ENCODE measurements at places on chromosomes 6 and 20.
A peak's percentile ranks its signal among the peaks of the same experiment; 100 is the strongest.

- DNase-seq = no peak
Measured at GRCh38 chr6:7390226-7390878, 744 bp downstream of the RIOK1 start.

GRCh38 chr20:58892141-58892931 lies 39.8 kb downstream of the GNAS start:
- DNase-seq = peak; percentile 91

GRCh38 chr6:75748743-75749538 lies at the start of gene MYO6:
Gene MYO6 (plus strand): TSS chr6:75749239. CDS start chr6:75817548, 68,309 bp downstream.
- peak; percentile 87 for DNase-seq

DNA sequence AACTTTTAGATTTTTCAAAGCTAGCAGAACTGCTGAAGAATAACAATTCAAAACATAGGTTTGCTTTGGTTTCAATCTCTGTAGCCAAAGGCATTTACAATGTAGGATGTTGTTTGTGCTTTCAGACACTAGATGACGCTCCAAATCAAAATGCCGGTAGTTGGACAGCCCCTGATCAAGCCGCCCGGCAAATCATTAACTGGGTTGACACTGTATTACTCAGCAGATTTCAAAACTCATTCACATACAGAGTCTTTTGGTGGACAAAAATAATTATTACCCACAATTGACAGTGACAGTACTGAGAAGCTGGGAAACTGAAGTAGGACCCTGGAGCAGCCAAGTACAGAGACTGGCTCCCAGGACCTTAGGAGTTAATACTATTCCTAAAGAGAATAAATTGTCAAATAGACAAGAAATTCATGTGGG lies 21.3 kb upstream of the HFE start:
- DNase-seq = peak; percentile 88

GRCh38 chr6:39665861-39666260 lies 59.3 kb downstream of the KIF6 start:
- DNase-seq = no peak

- DNase-seq = no peak
Measured at GRCh38 chr6:113330636-113330946, 526.6 kb upstream of the MARCKS start.

DNA sequence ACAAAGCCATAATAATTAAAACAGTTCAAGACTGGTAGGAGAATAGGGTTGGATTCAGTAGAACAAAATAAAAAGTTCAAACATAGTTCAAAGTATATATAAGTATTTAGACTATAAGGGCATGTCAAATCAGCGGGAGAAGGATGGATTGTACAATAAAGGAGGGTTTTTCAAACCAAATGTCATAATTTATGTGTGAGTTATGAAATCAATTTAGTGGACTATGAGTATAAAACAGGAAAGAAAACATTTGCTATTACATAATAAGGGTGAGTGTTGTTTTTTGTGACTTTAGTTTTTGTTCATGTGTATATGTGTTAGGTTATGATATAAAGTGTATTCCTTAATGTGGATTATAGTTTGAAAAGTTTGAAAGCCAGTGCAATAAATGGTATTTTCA lies 10.6 kb downstream of the ORC3 start:
- no peak for DNase-seq

DNA sequence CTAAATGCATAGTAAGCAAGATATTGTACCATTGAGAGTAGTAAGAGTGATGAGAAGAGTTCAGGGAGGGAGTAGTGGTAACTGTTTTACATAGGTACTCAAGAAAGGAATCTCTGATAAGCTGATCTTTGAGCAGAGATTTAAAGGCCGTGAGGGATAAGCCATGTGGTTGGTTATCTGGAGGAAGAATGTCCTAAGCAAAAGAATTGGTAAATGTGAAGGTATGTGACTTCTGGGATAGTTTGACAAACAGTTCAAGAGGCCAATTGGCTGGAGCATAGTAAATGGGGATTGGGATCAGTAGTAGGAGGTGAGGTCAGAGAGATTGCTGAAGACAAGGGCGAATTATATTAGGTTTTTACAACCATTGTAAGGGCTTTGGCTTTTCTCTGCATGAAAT lies 40.1 kb downstream of the PLCB1 start:
- no peak for DNase-seq

DNA sequence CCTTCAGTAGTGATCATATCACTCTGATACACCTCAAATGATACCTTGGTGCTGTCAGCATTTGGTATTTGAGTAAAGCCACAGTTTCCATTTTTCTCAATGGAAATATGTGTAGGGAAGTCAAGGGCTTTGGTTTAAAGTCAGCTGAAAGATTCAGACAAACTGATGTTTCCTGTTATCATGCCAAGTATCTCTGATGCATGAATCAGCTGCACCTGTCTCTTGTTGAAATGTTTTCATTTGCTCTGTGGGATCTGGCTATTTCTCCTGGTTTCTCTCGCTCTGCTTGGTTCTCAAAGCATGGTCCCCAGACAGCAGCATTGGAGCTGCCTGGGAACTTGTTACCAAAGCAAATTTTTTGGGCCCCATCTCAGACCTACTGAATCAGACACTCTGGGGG lies 23.5 kb downstream of the ZFP64 start:
- DNase-seq = no peak

- no peak for DNase-seq
Measured at GRCh38 chr6:123000244-123000770, 4.3 kb downstream of the CLVS2 start.

- no peak for DNase-seq
Measured at GRCh38 chr6:145755682-145756081, 20.4 kb upstream of the EPM2A start.

All from eye (tissue), 1 donor.